Esophagus squamous epithelium (tissue), 5 donors: ENCODE measurements at places on chromosomes 12 and 14.

GRCh38 chr12:2607881-2608607, 186.7 kb upstream of the FKBP4 start:
- DNase-seq, result no peak

DNA sequence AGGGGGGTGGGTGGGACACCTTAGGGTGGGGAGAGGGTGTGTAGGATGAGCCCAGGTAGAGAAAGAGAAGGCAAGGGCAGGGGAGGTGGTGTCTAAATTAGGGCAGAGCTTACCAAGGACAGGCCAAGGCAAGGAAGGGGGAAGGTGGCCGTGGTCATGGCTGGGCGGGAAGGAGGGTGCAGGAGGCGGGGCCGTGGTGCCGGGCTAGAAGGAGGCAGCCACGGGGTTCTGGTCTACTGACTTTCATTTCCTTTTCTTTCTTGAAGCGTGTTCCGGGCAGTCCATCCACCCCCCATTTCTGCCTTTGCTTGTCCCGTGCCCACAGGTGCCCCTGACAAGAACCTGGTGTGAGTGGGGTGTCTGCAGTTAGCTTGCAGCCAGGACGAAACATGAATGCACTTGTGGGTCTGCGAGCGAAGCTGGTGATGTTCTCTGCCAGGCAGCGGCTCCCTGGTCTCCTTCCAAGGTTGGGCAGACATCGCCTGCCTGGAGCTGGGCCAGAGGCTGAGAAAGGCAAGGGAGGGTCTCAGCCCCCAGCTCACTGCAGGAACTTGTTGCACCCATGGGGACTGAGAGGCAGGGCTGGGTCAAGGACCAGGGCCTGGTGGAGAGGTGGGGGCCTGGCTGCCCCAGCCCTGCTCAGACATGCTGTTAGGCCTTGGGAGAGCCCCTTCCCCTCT, 58.2 kb downstream of the KIF26A start:
- no peak for DNase-seq

DNA sequence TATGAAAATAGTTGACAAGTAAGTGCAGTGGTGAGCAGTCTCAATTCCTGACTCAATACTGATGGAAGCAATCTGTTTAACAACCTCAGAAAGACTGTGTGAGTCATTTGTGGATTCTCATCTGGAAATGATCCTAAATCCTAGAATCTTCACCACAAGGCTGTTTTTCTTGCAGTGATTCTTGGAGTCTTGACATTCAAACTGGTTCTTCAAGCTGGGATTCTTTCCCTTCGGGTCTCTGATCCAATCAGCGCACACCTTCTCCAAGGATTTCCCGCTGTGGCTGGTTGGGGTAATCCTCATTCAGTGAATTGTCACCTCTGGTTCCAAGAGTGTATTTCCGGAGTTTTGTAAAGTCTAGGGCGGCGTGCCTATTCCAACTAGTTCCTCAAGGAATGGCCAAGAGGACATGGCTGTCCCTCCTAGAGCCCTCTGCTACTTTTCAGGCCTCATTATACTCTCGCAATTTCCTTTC, 37.7 kb upstream of the FOXJ2 start:
- DNase-seq, result no peak

- no peak for DNase-seq
These were observed 110.4 kb upstream of the RFLNA start for GRCh38 chr12:124184456-124184855.

GRCh38 chr14:94884616-94885230, 114.8 kb upstream of the GSC start:
- no peak for DNase-seq

GRCh38 chr14:105660816-105661531, 134.6 kb downstream of the TMEM121 start:
- DNase-seq, result no peak

GRCh38 chr12:112270673-112271072, 111.6 kb downstream of the HECTD4 start:
- DNase-seq, result no peak

DNA sequence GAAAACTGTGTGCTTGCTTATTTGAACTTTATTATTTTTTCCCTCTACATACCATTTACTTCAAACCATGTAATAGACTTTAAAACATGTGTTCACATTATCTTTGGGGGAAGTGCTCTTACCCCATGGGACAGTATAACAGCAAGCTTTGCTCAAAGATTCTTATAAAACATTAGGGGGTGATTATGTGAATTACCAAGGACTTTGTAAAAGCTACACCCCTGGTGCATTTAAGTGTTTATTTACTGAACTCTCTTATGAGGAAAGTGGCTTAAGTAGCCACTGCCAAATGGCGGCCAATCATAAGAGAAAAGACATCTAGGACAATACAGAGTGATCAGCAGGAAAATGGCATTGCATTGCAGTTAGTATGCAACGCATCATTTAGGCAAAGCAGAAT, 70.3 kb downstream of the CAPZA3 start:
- DNase-seq, result no peak

DNA sequence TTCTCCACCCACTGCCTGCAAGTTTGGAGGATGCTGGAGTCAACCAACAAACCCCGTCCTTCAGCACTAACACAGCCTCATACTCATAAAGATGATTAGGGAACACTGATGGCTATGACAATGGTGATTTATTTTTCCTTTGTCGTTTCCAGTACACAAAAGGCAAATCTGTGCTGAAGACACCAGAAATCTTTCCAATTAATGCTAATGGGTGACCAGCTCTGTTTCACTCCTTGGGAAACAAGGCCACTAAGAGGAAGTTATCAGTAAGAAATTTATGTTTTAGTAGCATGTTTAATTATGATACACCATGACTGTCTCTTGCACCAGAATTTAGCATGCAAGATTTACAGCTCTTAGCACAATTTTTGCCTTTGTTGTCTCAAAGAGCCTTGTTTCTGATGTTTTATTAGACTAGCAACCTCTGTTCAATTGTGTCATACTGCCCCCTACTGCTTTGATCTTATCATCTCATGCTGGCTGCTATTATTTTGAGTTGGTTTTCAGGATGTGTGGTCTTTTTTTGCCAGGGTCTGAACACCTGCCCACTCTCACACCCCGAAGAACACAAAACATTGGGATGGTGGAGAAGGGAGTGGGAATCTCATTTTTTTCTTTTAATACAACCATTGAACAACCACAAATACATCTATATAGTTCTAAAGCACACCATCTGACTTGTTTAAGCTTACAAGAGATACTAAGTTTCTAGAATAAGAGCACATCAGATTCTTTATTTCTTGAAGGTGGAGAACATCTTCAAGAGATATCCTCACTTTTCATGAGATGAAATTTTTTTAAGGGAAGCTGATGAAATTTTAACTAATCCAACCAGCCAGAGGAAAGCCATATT, 160.9 kb downstream of the SPTSSA start:
- DNase-seq, result no peak

DNA sequence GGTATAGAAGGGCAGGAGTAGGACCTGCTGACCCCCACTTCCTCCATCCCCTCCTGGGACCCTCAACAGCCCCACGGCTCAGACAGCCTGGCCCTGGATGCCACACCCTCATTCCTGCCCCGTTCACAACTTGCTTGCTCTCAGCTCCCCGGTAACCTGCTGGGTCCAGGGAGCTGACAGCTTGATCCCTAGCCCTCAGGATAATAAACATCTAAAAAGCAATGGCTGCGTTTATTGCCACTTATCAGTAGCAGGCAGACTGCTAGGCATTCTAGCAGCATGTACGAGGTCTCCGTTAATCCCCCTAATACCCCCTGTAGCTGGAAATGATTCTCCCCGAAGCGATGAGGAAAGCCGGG, 24.3 kb upstream of the RPLP0 start:
- DNase-seq, result no peak

DNA sequence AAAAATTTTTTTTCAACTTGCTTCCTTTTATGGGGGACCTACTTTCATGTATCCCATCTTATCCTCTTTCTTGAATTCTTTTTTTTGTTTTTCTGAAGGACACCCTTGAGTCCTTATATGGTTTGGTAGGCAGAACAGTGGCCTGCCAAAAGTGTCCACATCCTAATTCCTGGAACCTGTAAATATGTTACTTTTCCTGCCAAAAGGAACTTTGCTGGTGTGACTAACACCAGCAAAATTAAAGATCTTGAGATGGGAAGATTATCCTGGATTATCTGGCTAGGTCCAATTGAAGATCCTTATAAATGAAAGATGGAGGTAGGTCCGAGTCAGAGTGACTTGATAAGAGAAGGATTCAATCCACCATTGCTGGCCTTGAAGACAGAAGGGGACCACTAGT, 5.3 kb downstream of the NUBPL start:
- DNase-seq, result no peak

DNA sequence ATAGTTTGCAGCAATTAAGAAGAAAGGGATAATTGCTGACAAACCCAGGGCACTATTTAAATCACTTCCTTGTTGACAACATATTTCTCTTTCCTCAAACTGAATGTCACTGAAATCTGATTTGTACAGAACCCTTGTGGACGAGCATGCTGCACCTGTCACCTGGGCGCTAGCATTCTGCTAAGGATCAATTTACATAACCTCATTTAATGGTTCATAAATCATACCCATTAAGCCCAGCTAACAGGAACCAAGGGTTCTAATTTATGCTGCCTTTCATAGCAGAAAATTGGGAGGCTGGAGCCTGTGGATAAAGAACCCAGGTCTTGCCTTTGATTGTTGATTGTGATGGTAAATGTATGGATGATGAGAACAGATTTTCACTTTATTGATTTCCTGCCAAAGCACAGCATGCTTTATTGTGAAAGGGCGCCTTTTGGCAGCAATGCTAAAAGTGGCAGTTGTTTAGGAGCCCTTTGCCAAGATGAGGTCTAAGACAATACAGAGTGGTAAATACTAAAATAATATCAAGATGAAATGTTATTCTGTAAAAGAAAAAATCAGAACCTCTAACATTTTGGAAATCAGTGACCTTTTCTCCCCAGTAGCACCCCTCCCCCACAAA, 95.4 kb downstream of the NKX2-1 start:
- DNase-seq, result no peak
